Activated CD4-positive, alpha-beta T cell treated with anti-CD3 and anti-CD28 coated beads, Interleukin-2, amount 50 U/mL, for 48 hours (primary cell): ENCODE measurements at places on chromosomes 1 and 21.

GRCh38 chr1:204289280-204289679 lies 70.4 kb downstream of the PLEKHA6 start:
- DNase-seq, result no peak

DNA sequence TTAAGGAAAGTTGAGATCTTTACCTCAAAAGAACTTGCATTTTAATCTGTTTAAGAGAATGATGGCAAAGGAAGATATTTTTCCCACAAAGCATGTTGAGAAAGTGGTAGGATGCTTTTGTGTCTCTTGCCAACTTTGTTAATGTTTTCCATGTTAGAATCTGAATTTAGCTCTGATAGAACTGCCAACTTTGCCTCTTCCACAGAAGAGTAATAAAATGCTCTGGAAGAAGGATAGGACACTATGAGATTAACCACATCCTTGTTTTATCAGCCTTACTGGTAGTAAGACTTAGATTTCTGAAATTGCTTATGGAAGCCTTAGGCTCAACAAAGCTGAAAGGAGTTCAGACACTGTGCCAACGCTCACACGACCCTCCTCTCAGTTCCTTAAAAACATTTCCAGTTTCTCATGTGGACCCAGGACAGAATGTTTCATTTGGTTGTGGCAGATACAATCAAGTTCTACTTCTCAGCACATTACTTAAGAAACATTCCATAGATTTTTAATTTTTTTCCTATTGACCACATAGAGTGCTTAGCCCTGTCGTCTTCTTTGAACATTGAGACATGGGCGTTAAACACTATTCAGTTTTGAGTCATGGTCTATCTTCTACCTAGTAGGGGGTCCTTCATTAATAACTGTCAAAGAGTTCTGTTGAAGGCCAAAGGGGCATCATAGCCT lies 59.0 kb downstream of the MTR start:
- no peak for DNase-seq

DNA sequence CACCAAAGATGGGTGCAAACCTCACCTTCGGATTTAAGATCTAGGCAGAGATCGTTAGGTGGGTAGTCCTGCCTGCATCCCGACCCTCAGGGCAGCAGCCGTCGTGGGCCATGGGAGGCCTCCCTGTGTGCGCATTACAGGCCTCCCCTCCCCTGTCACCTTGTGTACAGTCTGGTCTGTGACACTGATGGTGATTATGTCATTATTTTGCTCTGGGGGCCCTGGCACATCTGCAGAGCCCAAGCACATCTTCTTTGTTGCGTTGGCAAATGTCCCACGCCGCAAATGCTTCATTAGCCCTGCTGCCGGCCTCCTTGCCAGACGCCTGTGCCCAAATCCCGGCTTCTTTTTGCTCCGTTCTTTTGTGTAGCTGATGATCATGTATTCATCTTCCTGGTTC lies 31.7 kb downstream of the PROX1 start:
- DNase-seq, result no peak

DNA sequence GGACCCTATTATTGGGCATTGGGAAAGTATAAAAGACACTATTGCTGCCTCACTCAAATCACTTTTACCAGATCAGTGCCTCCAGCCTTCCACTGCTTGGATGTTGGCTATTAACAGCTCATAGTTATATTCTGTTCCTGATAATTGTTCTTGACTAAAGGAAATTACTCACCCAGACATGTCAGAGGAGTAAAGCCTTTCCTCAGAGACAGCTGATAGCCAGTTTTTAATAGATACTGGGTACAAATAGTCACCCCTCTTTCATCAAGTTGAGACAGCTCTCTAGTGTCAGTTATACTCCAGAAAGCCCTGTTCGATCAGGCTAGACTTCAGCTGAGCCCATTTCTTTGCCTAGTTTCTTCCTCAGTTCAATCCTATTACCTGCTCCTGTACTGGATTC lies 876.1 kb upstream of the B3GALT2 start:
- no peak for DNase-seq

DNA sequence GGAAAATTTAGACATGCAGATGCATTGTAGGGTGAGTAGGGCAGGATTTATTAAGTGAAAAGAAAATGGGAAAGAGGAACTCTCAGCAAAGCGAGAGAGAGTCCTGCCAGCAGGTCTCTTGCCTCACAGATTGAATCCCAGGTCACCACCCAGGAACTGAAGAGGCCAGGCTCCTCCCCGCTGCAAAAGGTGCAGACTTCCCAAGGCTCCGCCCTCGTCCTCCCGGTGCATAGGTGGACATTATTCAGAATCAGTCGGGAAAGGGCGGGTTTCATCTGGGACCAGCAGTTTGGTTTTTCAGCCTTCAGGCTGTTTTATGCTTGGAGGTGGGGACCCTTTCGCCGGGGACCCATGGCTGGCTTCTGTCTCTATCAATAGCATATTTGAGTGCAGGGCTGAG lies 41.6 kb upstream of the APP start:
- DNase-seq, result no peak

- no peak for DNase-seq
Measured at GRCh38 chr1:8285965-8286364, 31.9 kb upstream of the SLC45A1 start.

GRCh38 chr1:16090076-16090826 lies 16.8 kb upstream of the FAM131C start:
- no peak for DNase-seq

- DNase-seq, result no peak
Measured at GRCh38 chr1:204598319-204598969, 82.2 kb downstream of the MDM4 start.

- DNase-seq, result no peak
Measured at GRCh38 chr1:73205294-73205973, 923.1 kb upstream of the NEGR1 start.

- no peak for DNase-seq
Measured at GRCh38 chr1:53430261-53430660, 28.9 kb upstream of the DMRTB1 start.
